ENCODE measurements at places on chromosomes 5 and 9. TPM values are rescaled to one million over a fixed set of nuclear protein-coding genes. Genes with fewer than 3 reads are reported as not detected.

Gene LTC4S
- total RNA-seq: 0.58 TPM

Gene SLC30A5
- 67.1 TPM for total RNA-seq

Gene N4BP3
- total RNA-seq: 0.73 TPM

Gene PLAC8L1
- total RNA-seq: 1.9 TPM

Gene FCHSD1
- 3.9 TPM for total RNA-seq

Gene SPINK13
- not detected for total RNA-seq

- no peak for DNase-seq
Measured at GRCh38 chr5:176542135-176542595, 5.0 kb upstream of the RNF44 start.

DNA sequence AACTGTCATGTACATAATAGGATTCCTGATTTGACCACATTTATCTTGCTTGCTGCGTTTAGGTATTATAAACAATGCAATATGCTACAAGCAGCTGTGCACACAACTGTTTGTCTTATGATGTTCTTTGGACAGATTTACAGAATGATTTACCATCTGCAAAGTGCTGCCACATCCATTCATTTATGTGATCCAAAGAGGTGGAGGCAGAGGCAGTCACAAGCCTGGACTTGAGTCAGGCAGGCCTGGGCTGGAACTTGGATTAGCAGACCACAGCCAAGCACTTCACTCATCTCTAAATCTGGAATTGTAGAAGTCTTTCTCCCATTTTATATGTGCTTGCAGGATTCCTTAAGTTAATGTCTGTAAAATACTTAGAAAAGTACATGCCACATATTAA is 149.0 kb downstream of the INSYN2B start:
- no peak for DNase-seq

GRCh38 chr5:170553218-170553617 is 49.4 kb downstream of the KCNIP1 start:
- DNase-seq: no peak

DNA sequence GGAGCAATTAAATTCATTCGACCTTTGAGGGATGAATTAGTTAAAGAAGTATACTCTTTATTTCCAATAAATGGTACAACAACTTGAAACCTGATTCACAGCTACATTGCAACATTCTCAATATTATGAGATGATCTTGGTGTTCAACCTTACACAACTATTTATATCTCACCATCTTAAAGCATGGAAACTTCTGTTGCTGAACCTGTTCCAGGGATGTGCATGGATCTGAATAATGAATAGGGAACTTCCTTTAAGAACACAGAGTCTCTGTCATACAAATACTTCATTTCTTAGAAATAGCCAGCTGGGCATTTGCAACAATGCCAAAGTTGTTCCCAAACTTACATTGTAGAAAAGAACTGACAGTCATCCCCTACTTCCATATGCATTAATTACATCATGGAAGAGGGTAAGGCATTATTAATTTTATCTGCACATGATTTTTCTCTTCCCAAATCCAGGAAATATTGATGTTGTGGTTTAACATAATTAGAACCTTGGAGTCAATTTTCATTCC is 39.8 kb upstream of the CCDC112 start:
- DNase-seq: no peak

GRCh38 chr9:35937227-35937626 is 20.7 kb downstream of the OR2S2 start:
- DNase-seq: no peak

GRCh38 chr9:7770111-7770510 is 29.5 kb downstream of the DMAC1 start:
- DNase-seq: no peak

DNA sequence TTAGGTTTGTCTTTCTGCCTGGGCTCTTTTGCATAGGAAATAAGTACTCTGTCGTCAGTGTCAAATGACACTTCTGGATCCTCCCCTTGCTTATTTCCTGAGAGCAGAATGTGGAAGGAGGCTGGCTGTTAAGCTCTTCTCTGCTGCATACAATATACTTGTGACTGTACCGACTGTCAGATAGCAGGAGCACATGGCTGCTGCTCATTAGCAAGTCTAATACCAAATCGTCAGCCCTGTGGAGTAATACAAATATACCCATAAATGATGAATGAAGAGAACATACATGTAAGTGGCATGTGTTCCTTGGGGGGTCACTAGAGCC is at the start of gene GPR151:
Gene GPR151, minus strand, starts transcription at position 40 of the 325 bp plus-strand sequence. CDS start 77 bp downstream, outside the sequence.
- peak; percentile 58 for DNase-seq

GRCh38 chr5:77308154-77308960 is 97.9 kb downstream of the PDE8B start:
- DNase-seq: peak; percentile 34
